ENCODE measurements at places on chromosomes 1 and 21.

DNA sequence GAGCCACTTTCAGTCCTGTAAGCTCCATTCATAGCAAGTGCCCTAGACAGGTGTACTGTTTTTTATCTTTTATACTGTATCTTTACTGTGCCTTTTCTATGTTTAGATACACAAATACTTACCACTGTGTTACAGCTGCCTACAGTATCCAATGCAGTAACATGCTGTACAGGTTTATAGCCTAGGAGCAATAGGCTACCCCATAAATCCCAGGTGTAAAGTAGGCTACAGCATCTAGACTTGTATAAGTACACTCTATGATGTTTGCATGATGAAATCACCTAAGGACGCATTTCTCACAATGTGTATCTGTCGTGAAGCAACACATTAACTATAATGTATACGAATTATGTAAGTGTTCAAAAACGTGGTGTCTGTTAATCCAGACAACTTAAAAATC, 10.7 kb downstream of the HLCS start:
- no peak for DNase-seq

DNA sequence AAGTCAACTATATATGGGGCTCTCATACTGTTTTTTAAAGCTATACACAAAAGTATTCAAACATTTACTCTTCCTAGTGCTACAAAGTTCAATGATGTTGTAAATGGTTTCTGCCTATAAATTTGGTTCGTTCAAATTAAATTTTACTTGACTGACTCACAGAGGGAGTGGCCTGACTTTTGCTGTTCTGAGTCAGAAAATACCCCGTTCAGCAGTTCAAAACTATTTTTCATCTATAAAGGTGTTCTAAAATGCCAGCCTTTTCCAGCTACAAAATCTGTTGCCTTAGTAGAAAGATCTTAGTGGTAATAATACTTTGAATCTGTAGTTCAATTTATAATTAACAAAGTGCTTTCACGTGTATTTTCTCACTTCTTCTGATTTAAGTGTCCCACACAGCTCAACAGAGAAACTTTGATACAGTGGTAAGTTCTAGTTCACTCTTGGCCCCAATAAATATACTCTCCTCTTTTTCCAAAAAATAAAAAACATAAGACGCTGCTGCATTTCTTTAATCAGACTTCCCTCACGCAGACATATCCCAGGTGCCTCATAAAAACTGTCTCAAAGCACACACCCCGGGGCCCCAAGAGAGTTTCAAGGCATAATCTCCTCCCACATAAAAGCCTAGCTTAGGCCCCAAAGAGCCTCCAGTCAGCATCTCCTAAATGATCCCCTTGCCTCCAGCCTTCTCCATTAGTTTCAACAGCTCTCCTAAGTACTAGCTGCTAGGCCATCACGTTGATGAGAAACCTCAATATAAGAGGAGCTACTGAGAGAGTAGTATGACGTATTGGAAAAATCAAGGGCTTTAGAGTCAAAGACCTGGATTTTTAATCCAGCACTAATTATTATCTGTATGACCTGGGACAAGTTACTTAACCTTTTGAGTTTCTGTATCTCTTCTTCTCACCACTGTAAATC, 3.2 kb downstream of the PTP4A2 start:
- DNase-seq: no peak

GRCh38 chr21:34528131-34528561, 16.1 kb upstream of the KCNE1 start:
- no peak for DNase-seq

DNA sequence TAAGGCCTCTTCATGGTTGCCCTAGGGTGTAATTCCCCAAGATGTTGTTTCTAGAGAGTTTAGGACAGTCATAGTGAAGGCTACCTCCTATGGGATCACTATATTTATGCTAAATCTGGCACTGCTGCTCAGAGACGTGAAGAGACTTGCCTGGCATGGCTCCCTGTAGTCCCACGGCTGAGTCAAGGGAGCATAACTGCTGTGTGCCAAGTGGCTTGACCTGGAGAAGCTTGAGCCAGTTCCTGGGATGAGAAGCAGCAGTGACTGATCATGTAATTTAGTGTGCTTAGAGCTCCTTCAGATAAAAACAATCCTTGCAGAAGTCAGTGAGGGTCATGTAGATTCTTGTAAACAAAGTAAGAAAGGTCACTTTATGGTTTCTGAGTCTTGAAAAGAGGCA, 68.9 kb upstream of the TSPAN2 start:
- DNase-seq: no peak

DNA sequence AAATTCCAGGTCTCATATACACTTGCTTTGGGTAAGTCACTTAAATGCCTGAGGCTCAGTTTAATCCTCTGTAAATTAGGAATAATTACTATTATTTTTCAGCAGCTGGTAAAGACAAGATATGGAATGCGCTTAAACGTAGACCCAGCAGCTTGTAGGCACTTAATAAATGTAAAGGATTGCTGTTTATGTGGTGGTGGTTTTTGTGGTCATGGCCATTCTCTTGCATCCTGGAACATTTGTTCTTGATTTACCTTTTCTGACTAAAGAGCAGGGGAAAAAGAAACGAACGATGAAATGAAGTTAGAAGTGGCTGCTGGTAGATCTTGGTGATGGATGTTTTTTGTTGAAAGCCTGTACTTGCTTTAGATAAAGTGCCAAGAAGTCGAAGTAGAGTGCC, 195.0 kb upstream of the FOXD3 start:
- DNase-seq: no peak

GRCh38 chr1:24450316-24450715, 34.7 kb downstream of the NIPAL3 start:
- no peak for DNase-seq

GRCh38 chr1:16067127-16067768, 6.2 kb downstream of the FAM131C start:
- DNase-seq: no peak

- DNase-seq: no peak
Observed at GRCh38 chr21:25313829-25314228, 293.5 kb downstream of the MRPL39 start.

DNA sequence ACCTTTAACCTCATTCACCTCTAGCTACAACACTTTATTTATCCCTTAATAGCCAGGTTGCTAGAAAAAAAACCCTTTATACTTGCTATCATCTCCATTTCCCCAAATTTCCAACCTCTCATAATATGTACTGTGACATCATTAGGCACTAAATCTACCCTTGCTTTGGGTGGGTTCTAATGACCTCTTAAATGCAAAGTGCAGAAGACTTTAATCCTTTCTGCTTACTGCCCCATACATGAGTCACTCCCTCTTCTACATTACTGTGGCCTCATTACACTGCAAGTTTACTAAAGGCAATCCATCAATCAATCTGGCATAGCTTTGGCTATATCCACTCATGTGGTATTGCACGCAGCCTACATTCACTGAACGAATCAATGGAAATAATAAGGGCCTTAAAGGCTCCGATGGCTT, 353.3 kb downstream of the SMYD3 start:
- no peak for DNase-seq

GRCh38 chr1:207965392-207966387, 54.8 kb upstream of the CD34 start:
- no peak for DNase-seq

GRCh38 chr1:87673748-87674147, 345.1 kb downstream of the LMO4 start:
- no peak for DNase-seq

- DNase-seq: no peak
Observed at GRCh38 chr1:41835485-41835884, 83.2 kb downstream of the HIVEP3 start.

- DNase-seq: no peak
Observed at GRCh38 chr1:47184090-47184821, 5.6 kb downstream of the PDZK1IP1 start.

DNA sequence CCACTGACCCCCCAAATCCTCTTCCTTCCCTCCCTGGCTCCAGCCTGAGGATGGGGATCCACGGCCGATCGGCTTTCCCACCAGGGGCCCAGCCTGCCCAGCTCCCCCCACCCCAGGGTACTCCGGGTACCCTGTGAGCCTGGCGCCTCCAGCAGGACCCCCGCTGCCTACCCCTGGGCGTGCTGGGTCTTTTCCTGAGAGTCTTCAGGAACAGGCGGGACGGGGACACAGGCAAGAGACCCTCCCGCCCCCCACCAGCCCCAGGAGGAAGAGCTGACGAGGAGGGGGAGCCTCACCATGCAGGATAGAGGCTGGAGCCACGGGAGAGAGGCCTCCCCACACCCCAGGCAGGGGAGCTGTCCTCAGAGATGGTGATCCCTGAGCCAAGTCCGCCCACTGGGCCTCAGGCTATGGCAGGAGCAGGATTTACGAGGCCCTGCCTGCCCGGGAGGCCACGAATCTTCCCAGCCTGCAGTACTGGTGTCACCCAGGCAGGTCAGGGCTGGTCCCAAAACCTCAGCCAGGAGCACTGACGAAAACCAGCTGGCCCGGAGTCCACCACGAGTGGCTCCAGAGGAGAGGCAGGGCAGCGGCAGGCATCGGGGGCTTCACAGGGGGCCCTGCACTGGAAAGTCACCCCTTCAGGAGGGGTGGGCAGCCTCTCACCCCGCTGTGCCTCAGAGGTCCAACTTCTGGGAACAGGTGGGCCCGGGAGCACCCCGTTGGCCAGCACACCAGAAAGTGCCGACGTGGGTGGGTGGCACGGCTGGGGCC, 58.0 kb downstream of the MEGF6 start:
- no peak for DNase-seq

DNA sequence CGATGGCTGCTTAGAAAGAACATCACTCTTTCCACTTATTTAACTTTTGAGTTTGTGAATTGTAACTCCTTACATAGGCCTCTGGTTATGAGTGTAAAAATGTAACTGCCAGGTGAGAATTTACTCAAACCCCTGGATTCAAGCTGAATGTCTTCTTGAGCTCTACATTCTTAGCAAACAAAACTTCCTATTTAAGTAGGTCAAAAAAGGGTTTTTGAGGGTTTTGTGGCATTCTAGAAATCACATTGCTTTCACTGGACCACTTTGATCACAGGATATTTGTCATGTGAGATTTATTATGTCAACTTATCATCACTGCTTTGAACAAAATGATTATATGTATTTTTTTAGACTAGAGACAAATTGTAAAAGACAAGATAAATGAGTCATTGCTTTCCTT, 5.7 kb downstream of the IL23R start:
- DNase-seq: peak; percentile 62

- DNase-seq: no peak
Observed at GRCh38 chr1:204170494-204171155, 4.5 kb upstream of the REN start.

DNA sequence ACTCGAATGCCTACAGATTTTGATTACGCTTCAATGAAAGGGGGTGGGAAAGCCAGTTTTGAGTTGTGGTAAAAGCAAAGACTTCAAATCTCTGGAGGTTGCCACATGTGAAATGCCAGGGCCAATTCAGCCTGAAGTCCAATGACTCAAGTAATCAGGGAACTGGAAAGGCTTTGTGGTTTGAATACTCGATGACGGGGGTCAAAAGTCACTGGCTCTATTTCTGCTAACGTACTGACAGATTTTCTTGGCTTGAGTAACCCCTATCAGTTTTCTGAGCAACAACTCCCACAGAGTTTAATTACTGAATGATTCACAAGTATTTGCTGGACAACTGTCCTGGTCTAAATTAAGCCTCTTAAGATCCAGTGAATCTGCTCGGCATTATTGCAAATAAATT, 152.2 kb downstream of the SIPA1L2 start:
- no peak for DNase-seq

- no peak for DNase-seq
Observed at GRCh38 chr1:39386997-39387396, 104.4 kb upstream of the BMP8A start.

DNA sequence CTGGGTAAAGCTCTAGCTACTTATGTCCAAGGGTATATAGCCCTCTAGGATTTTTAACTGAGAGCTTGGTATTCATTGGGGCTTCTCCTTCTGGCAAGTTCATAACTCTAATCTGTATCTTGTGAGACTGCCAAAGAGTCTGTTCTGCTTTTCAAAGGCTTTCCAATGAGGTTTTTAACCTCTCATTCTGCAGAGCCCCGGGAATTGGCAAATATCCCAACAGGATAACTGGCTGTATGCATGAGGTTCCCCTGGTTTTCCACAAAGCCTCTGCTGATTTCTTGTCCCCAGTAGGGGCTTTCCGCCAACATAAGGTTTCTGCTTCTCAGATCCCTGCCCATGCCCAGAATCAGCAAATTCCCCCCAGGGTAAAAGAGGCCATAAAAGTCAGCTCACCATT, 40.9 kb downstream of the RPL5 start:
- DNase-seq: no peak

- no peak for DNase-seq
Observed at GRCh38 chr1:97791251-97791650, 129.6 kb downstream of the DPYD start.

DNA sequence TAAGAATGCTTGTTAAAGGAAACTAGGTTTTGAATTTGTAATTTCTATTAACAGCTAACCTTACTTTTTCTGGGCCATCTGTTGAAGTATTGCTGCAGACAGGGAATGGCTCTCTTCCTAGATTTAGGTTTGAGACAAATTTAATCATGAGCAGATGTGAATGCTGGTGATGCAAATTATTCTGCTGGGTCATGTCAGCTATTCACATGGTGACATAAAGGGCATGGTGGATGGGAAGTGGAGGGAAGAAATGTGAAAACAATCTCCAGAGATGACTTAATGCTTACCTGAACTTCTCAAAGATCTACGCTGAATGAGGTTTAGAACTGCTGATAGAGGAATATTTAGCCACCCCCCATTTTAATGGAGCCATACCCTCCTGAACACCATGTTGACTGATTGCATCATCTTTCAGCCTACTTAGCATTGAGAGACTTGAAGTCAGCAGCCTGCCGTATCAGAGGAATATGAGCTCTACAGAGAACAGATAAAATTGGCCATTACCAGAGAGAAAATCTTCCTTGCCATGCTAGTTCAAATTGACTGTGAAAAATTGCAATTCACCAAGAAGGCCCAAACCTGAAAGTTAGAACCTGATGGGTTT, 138.8 kb downstream of the HHAT start:
- no peak for DNase-seq

GRCh38 chr1:185420588-185421081, 103.6 kb upstream of the IVNS1ABP start:
- DNase-seq: peak; percentile 17

DNA sequence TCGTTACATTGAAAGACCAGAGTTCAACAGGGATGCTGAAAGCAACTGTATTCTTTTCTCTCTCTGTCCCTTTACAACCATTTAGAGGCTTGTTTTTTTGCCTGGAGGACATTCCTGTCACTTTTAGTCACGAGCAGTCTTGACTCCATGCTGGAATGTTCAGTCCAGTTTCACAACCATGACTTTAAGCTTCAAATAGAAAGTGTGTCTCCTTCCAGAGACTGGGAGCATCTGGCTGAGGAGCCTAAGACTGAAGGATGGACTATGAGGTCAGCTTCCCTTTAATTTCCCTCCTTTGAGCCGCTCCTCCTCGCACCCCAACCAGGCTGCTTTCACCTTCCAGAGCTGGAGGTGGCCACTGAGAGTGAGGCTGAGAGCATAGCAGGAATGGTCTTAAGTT, 10.5 kb upstream of the RYR2 start:
- DNase-seq: no peak

DNA sequence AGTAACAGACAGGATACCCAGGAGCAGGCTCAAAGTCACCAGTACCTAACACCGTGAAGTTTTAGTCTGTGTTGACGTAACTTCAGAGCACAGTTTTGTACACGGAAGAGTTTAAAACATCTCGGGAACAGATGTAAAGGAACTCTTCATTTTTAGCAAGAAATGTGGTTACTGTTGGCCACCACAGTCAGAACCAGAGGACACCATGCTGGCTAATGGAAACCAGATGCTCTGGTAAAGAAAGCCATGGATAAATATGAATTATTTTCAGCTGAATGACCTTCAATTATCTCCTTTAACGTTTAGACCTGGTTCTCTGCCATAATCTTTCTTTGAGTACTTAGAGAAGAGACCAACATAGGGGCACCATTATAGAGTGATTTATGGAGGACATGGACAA, 115.9 kb downstream of the NTMT2 start:
- no peak for DNase-seq

- peak; percentile 42 for DNase-seq
Observed at GRCh38 chr1:185595835-185596667, 138.1 kb upstream of the HMCN1 start.
